ENCODE measurements at places on chromosomes 12 and 14.

DNA sequence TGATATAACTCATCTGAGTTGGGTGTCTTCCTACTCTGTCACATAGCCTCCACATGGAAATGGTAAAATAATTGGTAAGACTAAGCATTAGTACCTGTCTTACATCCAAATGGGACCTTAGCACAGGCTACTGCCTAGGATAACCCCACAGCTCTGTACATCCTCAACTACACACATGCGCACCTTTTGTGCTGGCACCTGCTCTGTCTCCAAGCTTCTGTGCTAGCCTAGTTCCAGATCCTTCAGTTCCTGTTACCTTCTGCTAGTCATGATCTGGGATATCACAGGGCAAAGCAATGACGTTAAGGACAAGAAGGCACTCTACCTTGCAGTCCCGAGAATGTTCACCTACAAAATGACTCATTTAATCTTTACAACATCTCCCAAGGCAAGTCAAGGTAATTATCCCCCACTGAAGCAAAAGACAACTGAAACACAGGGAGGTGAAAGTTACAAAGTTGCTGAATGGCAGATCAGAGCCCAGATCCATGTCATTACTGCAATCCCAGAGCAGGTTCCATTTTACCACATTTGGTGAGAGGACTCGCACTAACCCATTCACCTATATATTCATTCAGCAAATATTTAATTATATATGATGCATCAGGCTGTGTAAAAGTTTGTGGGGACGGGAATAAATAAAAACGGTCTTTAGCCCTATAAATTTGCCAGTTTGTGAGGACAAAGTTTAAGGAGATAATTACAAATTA, 61.7 kb downstream of the PPM1H start:
- no peak for DNase-seq

- no peak for DNase-seq
Measured at GRCh38 chr14:50741567-50741966, 73.5 kb upstream of the SAV1 start.

- DNase-seq: no peak
Measured at GRCh38 chr12:105477873-105478272, 147.4 kb downstream of the C12orf75 start.

GRCh38 chr14:83624541-83624940, 1905.4 kb upstream of the FLRT2 start:
- no peak for DNase-seq

DNA sequence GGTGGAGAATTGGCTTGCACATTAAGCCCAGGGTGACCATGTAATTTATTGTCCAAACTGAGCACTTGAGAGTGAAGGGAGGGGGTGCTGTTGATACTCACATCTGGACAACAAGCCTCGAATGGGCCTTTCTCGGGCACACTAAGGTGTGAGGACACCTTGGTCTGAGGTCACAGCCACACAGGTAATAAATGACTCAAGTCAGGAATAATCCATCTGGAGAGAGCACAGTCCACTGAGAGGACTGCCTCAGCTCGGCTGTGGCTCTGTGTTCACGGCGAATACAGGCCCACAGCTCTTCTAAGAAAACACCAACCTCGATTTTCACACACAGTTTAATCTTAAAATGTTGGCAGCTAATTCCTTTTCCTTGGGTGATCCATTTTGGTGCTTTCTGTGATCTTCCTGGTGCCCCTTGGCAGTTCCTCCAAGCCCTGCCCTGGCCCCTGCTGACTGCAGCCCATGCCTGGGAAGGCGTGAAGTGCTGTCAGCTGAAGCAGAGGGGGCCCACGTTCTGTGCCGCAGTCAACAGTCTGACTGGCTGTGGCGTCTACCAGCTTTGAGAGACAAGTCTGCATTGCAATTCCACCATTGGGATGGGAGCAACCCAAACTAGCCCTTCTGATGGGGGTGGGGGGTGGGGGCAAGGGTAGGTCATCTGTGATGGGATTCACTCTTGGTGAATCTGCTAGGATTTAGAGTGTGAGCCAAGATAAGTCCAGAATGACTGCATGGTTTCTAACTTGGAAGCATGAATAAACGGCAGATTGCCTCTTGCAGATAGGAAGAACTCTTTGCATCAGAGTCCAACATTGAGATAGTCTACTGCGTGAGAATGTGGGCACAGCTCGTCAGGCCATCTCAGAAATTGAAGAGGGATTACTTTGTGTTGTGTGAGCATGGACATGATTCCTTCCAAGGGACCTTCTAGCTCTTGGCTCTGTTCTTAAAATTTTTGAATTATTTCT, 42.8 kb downstream of the ZNF664 start:
- no peak for DNase-seq

DNA sequence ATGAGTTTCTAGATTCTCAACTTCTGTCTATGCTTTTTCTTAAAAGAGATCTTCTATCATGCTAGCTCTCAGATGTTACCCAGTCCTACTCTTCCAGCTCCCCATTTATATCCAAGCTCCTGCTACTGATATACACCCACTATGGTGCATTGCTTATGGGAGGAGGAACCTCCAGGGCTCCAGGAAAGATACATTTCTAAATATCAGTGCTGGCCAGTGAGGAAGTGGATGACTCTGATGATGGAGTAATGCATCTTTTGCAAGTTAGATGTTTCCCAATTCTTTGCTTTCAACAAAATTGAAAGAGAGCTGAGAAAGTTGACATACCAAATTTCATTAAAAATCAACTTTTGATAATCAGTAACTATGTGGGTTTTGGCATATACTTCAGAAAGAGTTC, 105.7 kb upstream of the RESF1 start:
- no peak for DNase-seq

DNA sequence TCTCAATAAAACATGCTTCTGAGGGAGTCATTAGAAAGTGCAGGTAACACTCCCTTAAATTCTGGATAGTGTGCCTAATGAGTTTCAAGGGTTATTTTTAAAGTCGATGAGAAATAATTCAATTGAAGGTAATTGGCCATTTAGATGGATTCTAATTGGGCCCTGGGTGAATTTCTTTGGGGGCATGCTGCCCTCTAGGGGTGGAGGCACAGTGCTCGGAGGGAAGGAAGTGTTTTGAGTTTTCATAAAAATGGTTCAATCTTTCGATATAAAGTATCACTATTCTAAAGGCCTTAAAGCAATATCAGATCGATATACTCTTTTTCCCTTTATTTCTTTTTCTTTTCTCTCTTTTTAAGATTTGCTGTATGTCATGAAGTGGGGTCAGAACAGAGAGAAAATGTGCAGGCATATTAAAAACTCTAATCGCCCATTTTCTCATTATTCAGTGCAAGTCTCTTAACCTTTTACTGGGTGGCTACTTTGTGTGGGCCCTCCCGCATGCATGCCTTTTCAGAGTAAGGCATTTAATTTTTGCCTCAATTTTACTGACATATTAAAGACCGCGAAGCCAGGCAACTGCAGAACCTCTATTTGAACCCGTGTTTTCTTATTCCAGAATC, 25.5 kb downstream of the NKX2-8 start:
- peak; percentile 47 for DNase-seq

DNA sequence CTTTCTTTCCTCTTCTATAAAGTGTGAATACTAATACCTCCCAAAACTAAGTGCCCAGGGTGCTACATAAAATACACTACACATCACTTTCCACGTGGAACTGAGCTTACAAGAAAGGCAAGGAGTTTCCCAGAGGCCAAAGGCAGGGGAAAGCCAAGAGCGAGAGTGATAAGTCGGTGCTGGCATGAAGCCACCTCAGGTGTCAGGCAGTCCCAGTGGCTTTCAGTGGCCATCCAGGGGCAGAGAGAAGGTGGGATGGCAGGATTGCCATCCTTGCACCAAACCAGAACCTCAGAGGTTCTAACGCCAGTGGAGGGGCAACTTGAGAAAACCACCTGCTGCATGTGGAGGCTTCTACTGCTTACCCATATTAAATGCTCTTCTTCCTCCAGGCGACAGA, 79.7 kb upstream of the DIO3 start:
- DNase-seq: no peak

GRCh38 chr12:94218233-94218632, 69.9 kb downstream of the PLXNC1 start:
- DNase-seq: no peak

DNA sequence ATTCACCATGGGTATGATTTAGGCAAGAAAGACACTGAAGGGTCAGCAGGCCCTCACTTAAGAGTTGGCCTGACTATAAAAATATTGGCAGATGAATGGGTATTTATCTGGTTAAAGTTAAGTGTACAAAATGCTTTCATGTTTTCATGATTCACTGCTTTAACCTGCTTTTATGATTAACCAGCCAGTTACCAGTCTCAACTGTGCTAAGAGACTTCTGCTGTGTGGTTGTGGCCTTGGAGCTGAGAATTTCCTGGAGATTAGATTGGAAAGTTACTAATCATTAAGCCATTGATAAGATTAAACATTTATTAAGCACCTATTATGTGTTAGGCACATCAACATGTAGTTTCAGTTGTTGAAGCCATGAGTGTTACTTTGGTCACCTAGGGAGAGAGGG, 68.9 kb downstream of the RASSF8 start:
- DNase-seq: no peak

- DNase-seq: no peak
Measured at GRCh38 chr12:3892631-3893030, 19.4 kb upstream of the PARP11 start.

GRCh38 chr12:18676141-18676540, 61.7 kb downstream of the PLCZ1 start:
- DNase-seq: no peak

GRCh38 chr14:72649603-72650227, 244.2 kb downstream of the DPF3 start:
- no peak for DNase-seq

- DNase-seq: no peak
Measured at GRCh38 chr14:46840944-46841720, 189.6 kb upstream of the RPL10L start.

GRCh38 chr12:94868161-94868560, 135.3 kb downstream of the NDUFA12 start:
- no peak for DNase-seq

DNA sequence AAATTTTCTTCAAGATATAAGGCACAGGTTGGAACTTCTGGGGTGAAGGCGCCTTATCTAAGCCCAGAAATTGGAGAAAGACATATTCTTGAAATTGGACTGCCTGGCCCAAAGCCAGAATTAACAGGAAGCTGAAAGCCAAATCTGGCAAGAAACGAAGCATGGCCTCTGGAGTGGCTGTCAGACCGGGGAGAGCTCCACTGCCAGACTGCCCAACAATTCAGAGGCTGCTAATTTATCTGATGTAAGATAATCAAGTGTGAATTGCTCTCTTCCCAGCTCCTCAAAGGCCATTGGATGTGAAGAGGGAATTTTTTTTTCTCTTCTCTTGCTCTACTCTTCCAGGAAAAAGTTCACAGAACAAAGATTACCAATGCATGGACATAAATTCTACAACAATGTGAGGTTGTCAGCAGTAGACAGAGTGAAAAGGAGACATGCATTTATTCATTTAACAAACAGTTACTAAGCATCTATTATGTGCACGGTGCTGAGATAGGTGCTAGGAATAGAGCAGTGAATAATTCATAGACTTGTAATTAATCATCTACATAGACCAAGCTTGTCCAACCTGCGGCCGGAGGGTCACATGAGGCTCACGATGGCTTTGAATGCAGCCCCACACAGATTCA, at the start of gene GDF3:
Gene GDF3 (minus strand): TSS at position 210 of the 632 bp plus-strand sequence. CDS start 47 bp downstream, at position 163.
- DNase-seq: peak; percentile 37

GRCh38 chr12:27824126-27824842, 44.2 kb upstream of the MANSC4 start:
- DNase-seq: no peak

DNA sequence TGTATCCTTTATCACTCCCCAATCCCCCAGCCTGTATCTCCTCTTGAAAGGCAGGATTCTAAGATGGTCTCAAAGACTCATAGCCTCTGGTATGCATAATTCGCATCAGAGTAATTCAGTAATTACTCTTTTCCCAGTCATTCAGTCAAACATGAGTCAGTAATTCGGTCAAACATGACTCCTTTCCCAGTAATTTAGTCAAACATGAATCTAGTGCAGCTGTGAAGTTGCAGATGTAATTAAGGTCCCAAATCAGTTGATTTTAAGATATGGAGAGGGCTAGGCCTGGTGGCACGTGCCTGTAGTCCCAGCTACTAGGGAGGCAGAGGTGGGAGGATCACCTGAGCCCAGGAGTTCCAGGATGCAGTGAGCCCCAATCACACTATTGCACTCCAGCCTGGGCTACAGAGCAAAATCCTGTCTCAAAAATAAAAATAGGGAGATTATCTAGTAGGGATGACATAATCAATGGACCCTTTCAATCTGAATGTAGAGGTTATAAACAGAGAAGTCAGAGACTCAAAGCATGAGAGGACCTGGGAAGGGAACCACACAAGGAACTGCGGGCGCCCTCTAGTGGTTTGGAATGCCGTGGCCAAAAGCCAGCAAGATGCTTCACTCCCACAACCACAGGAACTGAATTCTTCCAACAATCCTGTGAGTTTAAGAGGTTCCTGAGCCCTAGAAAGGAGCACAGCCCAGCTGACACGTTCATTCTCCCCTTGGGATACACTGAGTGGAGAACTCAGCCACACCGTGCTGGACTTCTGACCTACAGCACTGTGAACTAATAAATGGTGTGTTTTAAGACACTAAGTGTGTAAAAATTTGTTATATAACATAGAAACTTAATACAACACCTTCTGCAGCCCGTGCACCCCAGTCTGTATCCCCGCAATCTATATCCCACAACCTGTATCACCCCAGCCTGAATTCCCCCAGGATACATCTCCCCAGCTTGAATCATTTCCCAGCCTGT, 14.3 kb upstream of the ARMH4 start:
- DNase-seq: peak; percentile 87
